ENCODE measurements at places on chromosomes 4 and X.
A peak's percentile ranks its signal among the peaks of the same experiment; 100 is the strongest.

DNA sequence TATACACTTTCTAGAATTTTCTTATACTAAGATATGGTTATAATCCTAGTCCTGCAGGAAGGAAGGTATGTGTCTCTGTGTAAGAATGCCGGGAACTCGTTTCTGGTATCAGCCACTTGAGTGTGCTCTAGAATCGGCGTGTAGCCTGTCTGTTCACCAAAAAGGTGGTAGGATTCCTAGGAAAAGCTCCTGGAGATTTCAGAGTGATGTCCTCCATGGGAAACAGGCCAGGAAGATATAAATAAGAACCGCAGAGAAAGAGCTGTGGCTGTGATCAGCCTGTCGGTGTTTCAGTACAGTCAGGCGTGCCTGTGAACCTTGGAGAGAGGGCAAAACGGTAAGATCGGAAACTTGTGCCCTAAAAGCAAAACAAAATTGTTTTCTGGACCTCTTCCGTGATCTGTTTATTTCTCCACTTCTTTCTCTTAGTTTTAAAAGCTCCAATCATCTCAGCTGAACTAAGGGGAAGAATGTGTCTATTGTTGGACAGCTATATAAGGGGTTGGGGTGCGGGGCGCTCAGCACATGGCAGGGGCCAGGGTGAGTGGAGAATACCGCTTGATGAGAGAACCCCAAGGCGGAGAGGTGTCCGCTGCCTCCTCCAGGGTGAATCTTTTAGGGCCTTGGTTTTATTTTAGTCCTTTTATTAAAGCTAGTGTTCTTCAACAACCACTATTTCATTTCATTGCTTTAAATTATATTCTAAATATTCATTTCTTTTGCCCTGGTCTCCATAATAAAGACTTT lies 303.8 kb upstream of the TENM3 start:
- no peak for DNase-seq

- DNase-seq: no peak
Observed at GRCh38 chrX:47745416-47745815, 86.4 kb upstream of the UXT start.

GRCh38 chrX:129686422-129686948 lies 31.7 kb upstream of the APLN start:
- no peak for DNase-seq

- DNase-seq: no peak
Observed at GRCh38 chr4:53120778-53121177, 245.1 kb downstream of the SCFD2 start.

GRCh38 chrX:16869393-16870094 lies 618 bp downstream of the RBBP7 start:
- DNase-seq: peak; percentile 25

- no peak for DNase-seq
Observed at GRCh38 chr4:109754093-109754857, 24.4 kb upstream of the PLA2G12A start.

GRCh38 chrX:41322821-41323603 lies 10.9 kb upstream of the DDX3X start:
- DNase-seq: no peak

- no peak for DNase-seq
Observed at GRCh38 chr4:78014889-78015886, 41.9 kb upstream of the FRAS1 start.

- DNase-seq: peak; percentile 59
Observed at GRCh38 chr4:2412534-2412884, 5.9 kb downstream of the ZFYVE28 start.

- DNase-seq: no peak
Observed at GRCh38 chrX:48541140-48541814, 1.8 kb downstream of the TBC1D25 start.

- DNase-seq: no peak
Observed at GRCh38 chrX:154774622-154775021, 12.0 kb downstream of the DKC1 start.

DNA sequence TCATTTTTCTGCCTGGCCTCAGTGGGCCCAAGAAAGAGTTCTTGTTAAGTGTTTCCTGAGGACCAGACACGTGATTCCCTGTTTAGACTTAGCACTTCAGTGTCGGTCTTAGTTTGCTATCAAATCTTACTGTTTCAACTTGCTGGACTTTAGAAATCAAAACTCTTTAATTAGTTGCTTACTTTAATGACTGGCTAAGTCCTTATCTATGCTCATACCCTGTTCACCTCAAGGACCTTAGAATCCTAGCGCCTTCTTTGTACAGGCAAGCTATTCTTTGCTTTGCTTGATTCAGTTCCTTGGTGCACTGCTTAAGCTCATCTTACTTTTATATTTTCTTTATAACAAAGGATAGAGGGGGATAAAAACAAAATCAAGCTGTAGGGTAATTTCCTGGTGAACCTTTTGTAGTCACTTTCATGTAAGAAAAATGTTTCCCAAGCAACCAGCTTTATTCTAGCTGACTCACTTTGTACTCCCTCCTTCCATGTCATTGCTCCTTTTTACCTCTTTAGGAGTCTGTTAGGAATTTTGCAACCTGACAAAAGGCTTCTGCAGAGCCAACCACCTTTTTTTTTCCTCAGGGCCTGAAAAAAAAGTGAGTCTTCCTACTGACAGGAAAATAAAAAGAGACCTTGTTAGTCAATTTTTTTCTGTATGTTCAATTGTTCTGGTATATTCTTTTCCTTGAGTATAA lies 14.7 kb downstream of the WDR44 start:
- DNase-seq: no peak

DNA sequence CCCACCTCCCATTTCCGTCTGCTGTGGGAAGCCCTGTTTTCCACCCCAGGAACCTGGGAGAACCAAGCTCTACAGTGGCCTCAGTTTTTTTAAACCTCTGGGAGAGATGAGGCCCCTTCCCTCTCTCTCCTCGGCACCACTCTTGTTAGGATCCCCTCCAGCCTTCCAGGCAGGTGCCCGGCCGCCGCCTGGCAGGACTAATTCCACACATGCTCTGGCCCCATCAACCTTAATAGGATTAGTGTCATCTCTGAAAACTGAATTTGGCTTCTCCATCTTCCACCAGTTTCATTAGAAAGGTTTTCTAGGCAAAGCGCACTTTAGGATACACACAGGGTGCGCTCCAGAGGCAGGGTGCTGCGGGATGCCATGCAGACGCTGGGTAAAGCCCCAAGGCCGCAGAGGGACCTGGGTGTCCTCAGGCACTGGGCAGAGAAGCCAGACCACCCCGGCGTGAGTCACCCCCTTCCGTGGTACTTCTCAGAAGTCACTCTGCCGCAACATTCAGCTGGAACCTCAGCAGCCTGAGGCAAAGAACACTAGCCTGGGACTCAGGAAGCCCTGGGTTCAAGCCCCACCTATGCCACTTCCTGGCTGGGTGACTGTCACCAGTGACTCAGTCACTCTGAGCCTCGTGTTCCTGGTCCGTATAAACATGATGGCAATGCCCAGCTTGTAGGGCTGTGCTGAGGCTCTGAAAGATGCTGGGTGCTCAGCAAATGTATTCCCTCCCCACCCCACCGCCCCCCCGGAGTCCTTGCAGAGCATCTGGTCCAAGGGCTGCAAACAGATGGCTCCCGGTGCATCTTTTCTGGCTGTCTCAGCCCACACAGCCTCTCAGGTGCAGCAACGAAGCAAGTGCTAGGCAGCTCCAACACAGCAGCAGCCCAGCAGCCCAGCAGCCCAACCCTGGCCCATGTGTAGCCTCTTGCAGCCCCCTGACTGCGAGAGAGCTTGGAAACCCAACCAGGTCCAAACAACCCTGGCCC lies 29.1 kb downstream of the PPP2R2C start:
- DNase-seq: no peak

- DNase-seq: no peak
Observed at GRCh38 chr4:83212041-83212851, 72.4 kb downstream of the COQ2 start.

DNA sequence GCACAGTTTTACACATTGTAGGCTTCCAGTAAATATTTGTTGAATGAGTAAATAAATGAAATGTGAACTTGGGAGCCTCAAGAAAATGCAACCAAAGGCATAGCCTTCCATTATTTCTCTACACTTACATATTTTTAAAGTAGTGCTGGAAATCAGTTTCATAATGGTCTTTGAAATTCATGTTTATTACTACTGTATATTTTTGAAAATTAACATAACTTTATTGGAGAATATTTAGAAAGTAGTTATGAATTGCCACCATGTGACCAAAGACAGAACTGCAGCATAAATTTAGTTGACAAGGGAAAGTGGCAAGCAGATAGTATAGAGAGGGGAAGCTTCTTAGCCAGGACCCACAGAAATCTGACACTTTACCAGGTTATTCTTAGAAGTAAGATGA lies 6.4 kb downstream of the TCEAL8 start:
- DNase-seq: no peak
